Stimulated activated CD8-positive, alpha-beta memory T cell treated with anti-CD3 and anti-CD28 coated beads, Interleukin-12 subunit alpha, Interleukin-12 subunit beta, amount 100 ng/mL, for 4 hours (primary cell): ENCODE measurements at places on chromosomes 5 and 9.

DNA sequence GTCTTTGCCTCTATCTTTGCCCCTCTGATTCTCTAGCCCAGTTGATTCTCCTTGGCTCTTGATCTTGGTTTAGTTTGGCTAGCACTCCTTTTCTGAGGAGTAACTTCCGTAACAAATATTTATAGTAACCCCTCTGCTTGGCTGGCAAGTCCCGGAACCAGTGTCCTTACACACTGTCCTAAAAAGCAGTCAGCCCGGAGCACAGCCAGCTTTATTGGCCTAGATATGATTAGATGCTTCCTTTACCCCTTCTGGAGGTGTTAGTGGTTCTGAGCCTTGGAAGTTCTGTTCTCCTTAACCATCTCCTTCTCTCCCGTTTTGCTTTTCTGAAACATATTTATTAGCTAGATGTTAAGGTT lies 17.0 kb upstream of the MSMP start:
- no peak for DNase-seq

DNA sequence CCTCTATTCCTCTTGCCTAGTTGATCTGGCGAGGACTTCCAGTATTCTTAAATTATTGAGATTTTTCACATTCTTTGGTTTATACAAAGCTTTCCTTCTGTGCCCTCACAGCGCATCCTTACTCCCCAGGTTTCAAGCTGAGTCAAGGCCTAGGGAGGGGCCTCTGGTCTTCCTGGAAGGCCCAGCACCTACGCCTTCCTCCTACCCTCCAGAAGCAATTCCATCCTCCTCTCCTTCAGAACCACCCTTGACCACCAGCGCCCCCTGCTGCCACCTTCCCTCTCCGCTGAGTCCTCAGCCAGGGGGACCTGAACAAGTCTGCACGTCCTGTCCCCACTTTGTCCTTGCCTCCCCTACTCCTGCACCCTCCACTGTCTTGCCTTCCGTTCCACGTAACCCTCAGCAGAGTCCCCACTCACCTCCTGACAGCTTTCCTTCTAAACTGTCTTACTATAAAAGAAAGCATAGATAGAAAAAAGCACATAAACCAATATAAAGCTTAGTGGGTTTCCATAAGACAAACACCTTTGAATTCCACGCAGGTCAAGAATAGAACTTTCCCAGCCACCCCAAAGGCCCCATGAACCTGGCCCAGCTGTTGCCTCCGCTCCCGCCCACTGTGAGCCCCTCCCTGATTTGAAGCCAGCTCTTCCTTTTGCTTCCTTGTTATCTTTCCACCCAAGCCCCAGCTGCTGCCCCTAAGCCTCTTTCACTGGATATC lies 63.0 kb upstream of the CTSL start:
- DNase-seq, result no peak

- DNase-seq, result no peak
These were observed 68.4 kb downstream of the PPARGC1B start for GRCh38 chr5:149798466-149798865.

- DNase-seq, result no peak
These were observed 2.1 kb upstream of the INPP5E start for GRCh38 chr9:136441681-136442245.

DNA sequence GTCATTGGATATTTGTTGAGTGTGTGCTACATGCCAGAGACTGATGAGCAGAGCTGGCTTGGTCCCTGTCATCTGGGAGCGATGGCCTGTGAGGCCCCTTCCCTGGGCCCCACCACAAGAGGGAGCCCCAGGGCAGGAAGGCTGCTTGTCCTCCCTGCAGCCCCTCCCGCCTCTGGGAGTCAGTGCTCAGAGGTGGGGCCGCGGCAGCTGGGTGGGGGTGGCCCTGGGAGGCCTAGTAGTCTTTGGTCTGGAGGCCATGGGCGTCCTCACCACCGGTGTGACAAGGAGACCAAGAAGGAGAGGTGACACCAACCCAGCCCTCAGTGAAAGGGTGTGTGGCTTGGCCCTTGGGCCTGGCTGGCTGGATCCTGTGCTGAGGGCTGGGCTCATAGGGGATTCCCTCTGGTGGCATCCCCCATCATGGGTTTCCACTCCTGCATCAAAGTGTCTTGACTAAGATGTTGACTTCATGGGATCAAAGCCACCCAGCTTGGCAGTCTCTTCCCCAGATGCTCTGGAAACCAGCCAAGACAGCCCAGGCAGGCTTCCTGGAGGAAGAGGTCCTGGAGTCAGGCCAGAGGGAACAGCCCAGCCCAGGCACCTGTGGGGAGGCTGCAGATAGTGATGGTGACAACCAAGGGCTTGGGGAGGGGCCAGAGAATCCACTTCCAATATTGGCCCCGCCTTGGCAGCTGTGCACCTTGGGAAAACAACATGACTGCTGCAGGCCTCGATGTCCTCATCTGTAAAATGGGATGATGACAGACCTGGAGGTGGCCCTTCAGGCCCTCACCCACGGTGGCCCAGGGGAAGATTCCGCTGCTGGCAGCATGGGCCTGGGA lies 166.7 kb downstream of the GAPVD1 start:
- no peak for DNase-seq

DNA sequence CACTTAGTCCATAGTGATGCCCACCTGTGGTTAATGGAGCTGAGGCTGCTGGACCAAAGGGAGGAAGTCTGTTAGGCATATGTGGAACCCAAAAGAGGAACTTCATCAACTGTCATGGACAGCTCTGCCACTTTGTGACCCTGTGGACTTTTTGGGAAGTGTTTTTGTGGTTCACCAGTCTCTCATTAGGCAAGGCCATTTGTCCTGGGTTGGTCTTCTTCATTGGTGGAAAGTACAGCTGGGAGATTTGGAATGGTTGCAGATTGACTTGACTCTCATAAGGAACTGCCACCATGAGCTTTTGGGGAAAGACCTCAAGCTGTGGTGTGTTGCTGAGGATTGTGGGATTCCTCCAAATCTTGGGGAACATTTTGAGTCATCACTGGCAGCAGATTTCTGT lies 31.9 kb upstream of the IL12B start:
- DNase-seq, result no peak

- DNase-seq, result no peak
These were observed 61.7 kb downstream of the MRPL36 start for GRCh38 chr5:1737790-1738405.
